ENCODE measurements at places on chromosomes 12 and 14.

- DNase-seq: no peak
Measured at GRCh38 chr12:44433659-44434058, 442.5 kb downstream of the NELL2 start.

DNA sequence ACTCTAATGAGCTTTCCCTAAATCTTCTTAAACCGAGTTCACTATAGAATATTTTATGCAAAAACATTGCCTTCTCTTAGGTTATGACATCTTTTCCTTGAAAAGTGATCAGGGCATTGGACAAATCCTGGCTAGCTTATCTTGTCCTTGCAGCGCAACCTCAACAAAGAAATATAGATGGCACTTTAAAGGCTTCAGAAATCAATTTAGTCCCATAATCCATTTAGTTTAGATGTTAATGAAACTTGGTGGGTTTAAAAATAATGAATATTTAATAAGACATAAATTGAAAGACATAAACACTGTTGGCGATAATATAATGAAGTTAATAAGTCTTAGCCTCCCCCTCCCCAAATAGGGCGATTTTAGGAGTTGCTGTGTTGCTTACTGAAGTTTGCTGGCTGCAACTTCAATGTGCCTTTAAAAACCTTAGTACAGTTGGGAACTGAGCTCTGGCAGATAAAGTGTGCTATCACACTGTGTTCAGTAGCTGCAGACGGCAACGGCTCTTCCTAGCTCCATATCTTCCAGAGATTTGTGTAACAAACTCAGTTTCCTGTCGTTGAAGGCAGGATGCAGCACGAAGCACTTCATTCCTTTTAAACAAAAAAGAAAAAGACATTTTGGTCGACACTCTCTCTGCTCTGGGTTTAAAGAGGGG lies 19.5 kb downstream of the PLXNC1 start:
- no peak for DNase-seq

GRCh38 chr12:52346593-52346992 lies 20.7 kb downstream of the KRT85 start:
- no peak for DNase-seq

GRCh38 chr14:81927070-81927469 lies 393.4 kb upstream of the SEL1L start:
- no peak for DNase-seq

DNA sequence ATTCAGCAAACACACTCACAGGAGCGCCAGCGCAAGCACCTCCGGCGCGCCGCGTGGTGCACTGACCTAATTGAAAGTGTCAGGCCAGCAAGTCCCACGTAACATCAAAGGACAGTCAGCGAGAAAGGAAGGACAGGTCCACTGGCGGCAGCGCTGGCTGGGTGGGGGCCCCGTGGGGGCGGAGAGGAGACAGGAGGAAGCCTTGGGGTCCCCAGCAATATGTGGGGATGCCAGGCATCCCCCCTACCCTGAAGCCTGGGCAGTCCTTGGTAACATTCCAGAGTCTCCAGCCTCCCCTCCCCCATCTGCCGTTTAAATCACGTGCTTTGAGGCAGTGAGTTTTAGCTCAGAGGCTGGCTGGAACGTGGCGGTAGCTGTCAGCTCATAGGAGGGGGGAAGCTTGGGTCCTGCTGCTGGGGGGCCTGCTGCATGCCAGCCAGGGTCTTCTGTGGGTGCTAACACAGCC lies 159.2 kb downstream of the CALM1 start:
- no peak for DNase-seq

GRCh38 chr12:93186131-93186530 lies 191.6 kb upstream of the NUDT4 start:
- no peak for DNase-seq

DNA sequence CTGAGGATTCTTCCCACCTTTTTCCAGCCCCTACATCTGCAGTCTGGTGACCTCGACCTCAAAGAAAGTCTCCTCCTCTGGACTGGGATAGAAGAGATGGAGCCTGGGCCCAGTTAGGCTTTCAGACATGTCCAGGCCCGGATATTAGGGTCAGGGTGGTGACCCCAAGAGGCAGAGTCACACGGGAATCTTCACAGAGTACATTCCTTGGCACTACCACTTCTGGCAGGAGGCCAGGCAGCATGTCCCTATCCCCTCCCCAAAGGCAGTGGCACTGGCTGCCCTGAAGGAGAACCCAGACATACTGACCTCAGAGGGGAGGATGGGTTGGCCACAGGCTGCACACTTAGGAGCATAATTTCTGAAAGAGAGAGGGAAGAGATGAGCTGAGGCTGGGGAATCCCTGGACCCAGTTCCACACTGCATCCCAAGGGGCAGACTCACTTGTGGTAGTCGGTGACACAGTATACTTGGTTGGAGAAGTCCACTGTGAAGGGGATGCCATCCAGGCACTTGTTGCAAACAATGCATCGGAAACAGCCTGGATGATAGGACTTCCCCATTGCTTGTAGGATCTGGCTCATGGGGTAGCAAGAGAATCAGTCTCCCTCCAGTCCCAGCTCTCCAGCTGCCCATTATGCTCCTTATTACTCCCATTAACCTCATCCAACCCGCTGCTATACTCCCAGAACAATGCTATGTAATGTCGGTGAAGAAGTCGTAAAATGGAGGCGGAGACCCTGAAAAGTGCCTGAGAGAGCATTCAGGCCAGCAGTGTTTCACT lies 7.6 kb downstream of the AJUBA start:
- DNase-seq: no peak

- no peak for DNase-seq
Measured at GRCh38 chr14:69314327-69314726, 54.4 kb downstream of the GALNT16 start.

GRCh38 chr12:71536279-71536938 lies 96.8 kb downstream of the LGR5 start:
- no peak for DNase-seq

- DNase-seq: peak; percentile 52
Measured at GRCh38 chr12:1797011-1797901, 23.1 kb upstream of the LRTM2 start.

- no peak for DNase-seq
Measured at GRCh38 chr12:46490635-46491034, 118.1 kb upstream of the SLC38A2 start.

- DNase-seq: no peak
Measured at GRCh38 chr14:68178282-68178681, 358.7 kb downstream of the RAD51B start.

DNA sequence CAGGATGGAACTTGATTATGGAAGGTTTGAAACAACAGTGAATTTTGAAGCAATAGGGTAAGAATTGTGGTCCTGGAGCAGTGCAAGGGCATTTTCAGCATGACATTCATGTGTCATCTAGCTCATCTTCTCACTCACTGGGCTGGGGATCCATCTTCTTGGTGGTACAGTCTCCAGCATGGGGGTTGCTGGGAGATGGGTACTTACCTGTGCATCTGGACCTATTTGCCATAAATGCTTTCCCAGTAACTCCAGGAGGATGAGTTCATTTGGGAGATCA lies 7.2 kb downstream of the HSP90AA1 start:
- no peak for DNase-seq

DNA sequence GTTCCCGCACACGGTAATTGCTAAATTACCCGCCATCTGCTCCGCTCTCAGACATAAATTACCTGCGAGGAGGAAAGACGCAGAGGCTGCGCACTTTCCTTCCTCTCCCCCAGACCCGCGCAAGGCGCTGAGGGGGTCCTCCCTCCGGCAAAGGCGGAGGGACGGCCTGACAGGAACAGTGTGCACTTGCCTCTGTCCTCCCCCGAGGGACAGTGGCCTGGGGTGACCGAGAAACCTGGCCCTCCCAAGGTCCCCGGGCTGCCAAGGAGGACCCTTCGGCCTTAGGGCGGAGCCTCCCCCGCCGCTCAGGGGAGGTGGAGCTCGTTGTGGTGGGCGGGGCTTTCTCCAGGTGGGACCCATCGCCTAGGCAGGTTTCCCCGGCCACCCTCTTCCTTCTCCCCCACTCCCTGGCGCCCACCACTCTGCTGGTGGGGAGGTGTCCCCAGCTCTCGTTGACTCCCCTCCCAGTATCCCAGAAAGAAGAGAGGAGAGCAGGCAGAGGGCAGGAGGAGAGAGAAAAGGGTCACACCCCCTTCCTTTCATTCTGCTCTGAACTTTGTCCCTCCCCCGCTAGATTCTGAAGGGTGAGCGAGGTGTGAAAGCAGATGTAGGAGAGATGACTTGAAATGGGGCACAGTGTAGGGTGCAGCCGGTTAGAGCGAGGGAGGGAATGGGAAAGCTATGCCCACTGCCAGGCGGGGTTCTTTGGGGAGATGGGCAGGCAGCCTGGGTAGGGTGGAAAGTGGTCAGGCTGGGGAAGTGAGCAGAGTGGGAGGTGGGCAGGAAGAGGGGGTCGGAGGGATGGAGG lies 11.4 kb upstream of the CALCOCO1 start:
- DNase-seq: peak; percentile 39

GRCh38 chr14:76245097-76245496 lies 93.4 kb downstream of the GPATCH2L start:
- DNase-seq: no peak

DNA sequence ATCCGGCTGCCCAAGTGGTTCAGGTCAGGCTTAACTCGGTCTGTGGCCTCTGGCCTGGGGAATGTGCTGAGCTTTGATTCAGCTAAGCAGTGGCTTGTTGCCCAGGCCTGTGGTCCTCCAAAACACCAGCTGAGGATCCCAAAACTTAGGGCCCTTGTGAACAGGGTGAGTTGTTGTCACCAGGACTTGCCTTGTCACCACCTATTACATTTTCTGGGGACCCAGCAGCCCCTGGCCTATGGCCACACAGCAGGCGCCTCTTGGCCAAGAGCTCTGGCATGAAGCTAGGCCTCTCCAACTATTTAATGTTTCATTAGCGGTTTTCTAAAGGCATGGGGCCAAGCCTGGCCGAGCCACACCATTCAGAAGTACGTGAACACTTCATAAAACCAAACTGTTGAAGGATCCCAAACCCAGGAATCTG lies 343.7 kb downstream of the CACNA1C start:
- DNase-seq: no peak
